ENCODE measurements at places on chromosomes 3 and 15.

- no peak for DNase-seq
These were observed at the start of gene DCLK3 for GRCh38 chr3:36763850-36764703. DCLK3 (minus strand) TSS chr3:36764553; CDS start chr3:36764263, 290 bp downstream.

GRCh38 chr3:16837602-16838001, 47.2 kb upstream of the PLCL2 start:
- DNase-seq: no peak

DNA sequence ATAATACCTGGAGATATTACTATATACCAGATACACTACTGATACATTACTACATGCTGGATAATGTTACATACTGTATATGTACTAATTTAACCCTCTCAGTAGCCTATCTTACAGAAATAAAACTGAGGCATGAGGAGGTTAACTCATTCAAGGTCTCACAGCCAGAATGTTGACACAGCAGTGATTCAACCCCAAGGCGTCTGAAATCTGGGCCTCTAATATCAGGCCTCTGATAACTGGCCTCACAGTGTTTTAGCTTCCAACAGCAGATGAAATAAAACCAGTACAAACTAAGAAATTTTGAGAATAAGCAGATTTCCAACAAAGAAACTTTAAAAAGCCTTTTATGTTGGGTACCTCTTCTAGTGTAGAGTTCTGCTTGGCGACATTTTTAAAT, 23.4 kb downstream of the DZIP1L start:
- DNase-seq: no peak

- DNase-seq: no peak
These were observed 174.4 kb upstream of the THBS1 start for GRCh38 chr15:39406485-39406884.

GRCh38 chr3:37924453-37924852, 62.8 kb downstream of the CTDSPL start:
- DNase-seq: no peak

DNA sequence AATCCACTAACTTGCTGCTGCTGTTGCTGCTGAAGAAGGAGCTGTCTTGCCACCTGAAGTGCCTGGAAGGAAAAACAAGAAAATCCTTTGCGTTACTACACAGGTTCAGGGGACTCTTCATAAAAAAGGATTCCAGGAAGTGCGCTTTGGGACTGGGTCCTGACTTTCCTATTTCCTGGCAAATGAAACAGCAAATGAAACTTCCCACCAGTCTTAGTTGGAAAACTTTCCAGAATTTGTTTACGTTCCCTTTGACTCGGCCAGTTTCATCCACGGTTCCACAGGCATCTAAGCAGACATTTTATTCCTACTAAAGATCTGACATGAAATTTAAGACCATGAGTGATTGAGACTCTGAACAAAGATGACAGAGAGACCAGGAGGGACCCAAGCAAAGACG, 471.0 kb downstream of the FOXP1 start:
- DNase-seq: no peak

DNA sequence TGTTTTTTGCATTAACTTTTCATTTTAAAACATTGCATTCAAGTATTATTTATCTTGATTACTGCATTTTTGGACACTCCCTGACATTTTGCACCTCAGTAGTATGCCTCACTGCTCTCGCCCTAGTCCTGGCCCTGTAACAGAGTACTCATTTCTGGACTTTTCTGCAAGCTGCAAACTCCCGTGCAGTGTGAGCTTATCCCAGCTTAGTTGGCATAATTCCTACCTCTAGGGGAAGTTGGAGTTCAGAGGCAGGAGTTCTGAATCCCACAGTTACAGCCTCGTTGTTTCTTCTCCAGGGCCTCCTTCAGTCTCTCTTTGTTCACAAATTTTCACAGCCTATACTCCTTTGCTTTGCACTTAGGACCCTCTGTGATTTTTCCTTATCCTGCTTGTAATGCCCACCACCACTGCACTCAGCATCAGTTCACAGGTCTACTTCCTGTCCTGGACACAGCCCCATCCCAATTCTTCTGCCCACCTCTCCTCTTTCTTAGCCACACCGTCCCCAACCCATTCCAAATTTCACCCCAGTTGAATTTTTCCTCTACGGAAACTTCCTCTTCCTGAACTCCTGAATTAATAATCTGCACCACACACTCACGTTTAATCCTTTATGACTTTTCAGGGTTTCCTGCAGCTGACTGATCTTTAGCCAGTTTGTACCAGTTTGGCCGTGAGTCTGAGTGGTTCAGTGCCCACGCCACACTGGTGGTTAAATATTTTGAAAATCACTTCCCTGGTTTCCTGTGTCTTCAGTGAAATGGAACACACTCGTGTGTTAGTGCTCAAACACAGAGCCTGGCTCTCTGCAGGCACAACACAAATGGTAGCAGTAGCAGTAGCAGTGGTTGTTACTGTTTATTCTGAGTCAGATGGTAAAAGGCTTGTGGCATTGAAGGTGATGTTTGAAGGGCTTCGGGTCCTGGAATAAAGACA, 6.3 kb upstream of the CTSH start:
- DNase-seq: no peak

DNA sequence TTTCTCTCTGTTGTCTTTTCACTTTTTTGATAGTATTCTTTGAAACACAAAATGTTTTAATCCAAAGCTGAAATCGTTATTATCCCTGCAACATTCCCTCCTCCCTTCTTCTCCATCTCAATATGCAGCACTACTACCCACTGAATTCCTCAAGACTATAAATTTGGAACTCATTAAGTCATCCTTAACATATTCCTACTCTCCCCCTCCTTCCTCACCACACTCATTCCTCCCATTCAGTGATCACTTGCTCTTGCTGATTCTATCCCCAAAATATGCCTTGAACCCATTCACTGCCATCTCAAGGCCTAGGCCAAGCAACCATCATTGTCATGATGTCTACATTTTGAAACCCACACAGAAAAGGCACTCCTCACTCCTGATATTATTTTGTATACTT, 2.4 kb upstream of the PIK3R4 start:
- DNase-seq: no peak

DNA sequence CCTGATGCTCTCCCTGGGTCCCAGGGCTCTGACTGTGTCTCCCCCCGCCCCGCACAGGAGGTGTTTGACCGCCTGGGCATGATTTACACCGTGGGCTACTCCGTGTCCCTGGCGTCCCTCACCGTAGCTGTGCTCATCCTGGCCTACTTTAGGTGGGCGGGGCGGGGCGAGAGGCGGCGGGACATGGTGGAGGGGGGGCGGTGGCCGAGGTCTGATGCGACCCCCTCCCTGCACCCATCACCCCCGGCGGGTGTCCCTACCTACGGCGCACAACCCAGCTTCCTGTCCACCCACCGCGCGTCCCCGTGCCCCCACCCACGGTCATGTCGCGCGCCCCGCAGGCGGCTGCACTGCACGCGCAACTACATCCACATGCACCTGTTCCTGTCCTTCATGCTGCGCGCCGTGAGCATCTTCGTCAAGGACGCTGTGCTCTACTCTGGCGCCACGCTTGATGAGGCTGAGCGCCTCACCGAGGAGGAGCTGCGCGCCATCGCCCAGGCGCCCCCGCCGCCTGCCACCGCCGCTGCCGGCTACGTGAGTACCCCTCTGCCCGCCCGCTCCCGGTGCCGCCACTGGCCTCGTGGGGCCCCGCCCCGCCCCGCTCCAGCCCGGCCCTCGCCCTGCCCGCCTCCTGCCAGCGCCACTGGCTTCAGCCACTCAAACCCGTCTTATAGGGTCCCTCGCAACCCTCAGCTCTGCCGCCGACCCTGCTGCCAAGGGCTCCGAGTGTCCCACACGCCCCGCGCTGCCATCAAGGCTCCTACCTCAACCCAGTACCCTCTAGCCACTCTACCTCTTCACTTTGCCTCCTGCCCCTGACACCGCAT, 21.0 kb downstream of the PTH1R start:
- DNase-seq: no peak

DNA sequence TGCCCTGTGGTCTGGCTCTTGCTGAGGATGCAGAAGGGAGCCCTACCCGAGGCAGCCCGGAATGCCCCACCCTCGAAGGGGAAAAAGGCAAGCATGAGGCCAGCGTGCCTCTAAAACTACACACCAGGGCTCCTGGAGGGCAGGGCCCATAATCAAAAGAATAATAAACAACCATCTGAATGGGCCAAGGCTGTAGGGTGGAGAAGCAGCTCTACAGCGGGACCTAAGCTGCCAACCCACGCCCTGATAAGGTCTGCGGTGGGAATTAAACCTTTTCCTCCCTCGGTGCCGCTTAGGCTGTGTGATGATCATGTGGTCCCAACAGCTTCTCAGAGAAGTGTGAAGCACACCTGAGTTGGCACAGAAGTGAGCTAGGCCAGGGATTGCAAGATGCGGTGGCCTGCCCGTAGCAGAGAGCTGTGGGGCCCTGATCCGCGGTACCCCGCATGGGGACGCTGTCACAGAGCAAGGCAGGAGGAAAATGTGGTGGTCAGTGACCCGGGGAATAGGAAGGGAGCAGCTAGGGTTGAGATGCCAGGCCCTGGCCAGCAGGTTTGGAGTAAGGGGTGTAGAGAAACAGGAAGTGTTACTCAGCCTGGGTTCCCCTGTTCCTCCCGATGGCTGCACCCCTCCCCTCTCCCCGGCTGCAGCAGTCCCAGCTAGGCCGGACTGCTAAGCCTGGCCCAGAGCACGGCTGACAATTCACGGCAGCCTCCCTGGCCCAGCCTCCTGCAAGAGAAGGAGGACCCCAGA, 1.1 kb upstream of the C15orf62 start:
- no peak for DNase-seq

DNA sequence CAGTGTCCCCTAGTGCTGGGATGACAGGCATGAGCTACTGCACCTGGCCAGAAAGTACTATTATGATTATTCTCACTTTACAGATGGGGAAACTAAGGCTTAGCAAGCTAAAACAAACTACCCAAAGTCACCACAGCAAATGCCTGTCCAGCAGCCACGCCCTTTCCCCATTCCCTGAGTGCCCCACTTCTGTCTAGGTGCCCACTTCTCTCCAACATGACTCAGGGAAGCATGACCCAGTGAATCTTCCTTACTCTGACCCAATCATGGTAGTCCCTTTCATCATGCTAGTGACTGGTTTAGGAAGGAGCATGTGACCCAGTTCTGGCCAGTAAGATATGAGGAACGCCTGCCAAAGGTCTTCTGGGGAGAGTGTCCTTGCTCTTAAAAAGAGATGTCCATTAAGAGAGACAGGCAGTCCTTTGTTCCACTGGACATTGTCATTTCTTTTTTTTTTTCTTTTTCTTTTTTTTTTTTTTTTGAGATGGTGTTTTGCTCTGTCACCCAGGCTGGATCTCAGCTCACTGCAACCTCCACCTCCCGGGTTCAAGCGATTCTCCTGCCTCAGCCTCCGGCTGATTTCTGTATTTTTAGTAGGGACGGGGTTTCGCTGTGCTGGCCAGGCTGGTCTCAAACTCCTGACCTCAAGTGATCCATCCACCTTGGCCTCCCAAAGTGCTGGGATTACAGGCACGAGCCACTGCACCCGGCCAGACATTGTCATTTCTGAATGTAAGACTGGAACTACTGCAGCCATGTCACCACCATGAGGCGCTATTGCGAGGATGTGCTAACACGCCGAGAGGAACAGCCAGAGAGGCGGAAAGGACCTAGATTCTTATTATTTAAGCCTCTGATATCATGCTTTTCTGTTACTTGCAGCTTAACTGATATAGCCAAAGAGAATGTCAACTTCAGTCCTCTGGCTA, 19.8 kb downstream of the MEGF11 start:
- DNase-seq: no peak

GRCh38 chr3:104198131-104198530, 1168.6 kb upstream of the ALCAM start:
- DNase-seq: no peak

- no peak for DNase-seq
These were observed 36.1 kb downstream of the AP3S2 start for GRCh38 chr15:89857673-89858072.

- DNase-seq: no peak
These were observed 85.5 kb downstream of the FLNB start for GRCh38 chr3:58093574-58094195.

DNA sequence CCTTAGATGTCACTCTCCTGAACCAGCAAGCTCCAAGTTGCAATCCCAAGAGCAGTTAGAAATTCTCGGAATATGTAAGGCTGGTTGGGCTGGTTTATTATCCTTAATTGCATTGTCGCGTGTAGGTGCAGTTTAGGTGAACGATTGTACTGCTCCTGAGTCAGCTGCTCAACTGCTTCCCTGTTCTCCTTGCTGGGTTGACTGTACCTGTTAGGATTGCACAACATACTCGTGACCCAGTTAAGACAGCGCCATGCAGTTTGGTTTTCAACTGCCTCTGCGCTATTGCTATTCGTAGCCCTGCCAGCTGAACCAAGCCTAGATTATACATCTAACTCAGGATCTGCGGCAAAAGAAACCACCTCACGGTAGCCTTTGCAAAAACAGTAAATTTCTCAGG, 41.0 kb downstream of the BCL2L10 start:
- DNase-seq: no peak

DNA sequence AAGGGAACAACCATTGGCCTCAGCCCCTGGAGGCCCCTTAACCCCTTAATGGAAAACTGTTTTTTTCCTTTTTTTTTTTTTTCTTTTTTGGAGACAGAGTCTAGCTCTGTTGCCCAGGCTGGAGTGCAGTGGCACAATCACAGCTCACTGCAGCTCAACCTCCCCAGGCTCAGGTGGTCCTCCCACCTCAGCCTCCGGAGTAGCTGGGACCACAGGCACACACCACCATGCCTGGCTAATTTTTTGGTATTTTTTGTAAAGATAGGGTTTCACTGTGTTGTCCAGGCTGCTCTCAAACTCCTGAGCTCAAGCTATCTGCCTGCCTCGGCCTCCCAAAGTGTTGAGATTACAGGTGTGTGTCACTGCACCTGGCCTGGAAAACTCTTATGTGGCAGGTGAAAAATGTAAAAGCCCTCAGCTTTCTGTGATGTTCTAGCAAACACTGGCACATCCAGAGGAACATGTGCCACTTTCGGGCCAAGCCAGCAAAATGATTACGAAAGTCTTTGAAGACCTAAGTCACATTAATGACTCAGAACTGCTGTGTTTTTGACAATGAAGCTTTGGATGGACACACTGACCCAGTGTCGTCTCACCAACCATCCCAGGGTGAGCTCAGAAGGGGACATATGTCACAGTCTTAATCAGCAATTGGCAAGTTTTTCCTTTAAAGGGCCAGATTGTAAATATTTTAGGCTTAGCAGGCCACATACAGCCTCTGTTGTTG, 189.3 kb upstream of the TPM1 start:
- no peak for DNase-seq

DNA sequence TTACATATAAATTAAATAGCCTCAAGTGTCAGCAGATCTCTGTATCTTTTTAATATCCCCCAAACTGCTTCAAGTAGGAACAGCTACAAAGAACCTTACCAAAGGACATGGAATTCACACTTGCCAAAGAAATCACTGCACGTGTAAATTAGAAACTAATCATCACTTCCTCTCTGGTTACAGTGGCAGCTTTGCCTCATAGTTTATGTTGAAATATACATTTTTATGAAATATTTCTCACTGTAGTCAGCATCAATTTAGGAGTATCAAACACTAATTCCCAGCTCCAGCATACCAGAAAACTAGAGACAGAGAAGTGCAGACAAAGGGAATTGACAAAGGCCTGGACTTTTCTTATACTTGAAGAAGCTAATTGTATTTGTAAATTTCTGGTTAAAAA, 260.9 kb downstream of the TIGIT start:
- DNase-seq: no peak

GRCh38 chr15:93861956-93862741, 369.2 kb upstream of the MCTP2 start:
- DNase-seq: no peak

All from activated CD4-positive, alpha-beta T cell treated with anti-CD3 and anti-CD28 coated beads, Interleukin-2, Interleukin-4, amounts not matched to agents 100 ng/mL and 50 ng/mL, durations not matched to agents 16 hours and 8 hours (primary cell).